Lower lobe of right lung (tissue), 2 donors: ENCODE measurements at places on chromosomes 11 and 22.

DNA sequence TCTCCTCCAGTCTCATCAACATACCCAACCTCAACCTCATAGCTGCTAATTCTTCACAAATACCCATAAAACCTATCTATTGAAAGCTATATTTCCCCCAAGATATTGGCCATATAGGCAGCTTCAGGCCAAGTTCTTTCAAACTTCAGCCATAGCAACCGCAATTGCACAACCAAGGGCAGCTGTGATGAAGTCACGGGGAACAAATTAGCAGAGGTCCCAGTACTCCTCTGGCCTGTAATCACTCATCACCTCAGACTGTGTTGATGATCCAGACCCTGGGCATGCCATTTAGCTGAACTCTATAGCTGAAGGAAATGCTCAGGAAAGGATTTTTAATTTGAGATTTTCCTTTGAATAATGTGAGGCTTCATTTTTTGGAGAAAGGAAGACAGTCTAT is 84.1 kb downstream of the SLC1A2 start:
- DNase-seq: no peak

- no peak for DNase-seq
Observed at GRCh38 chr22:38276166-38276565, 3.4 kb upstream of the TMEM184B start.

GRCh38 chr11:2796091-2796490 is 89.5 kb downstream of the CDKN1C start:
- no peak for DNase-seq

DNA sequence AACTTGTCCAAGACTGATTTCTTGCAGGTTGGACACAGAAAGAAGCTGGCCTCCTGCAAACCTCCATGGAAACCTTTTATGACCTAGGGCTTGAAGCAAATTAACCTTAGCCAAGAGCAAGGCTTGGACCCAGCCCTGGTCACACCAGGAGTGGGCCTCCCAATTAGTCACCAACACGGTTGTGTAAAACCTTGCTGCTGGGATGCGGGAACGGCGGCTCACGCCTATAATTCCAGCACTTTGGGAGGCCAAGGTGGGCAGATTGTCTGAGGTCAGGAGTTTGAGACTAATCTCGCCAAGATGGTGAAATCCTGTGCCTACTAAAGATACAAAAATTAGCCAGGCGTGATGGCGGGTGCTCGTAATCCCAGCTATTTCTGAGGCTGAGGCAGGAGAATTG is 419.9 kb downstream of the AASDHPPT start:
- DNase-seq: no peak

DNA sequence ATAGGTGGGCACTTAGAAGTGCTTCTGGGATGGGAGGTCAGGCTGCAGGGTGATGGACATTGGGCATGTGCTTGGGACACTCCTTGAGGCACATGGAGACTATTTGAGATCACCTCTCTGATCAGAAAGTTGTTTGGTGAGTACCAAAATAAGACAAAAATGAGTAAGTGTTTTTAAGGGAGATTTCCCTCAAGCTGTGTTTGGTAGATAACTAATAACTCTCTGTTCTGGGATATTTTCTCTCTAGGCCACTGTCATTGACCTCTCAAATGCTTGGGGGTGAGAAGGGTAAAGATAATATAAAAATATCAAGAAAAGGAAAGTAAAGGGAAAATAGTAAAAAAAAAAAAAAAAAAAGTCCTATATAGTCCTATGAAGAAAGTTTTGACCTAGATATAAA is 117.8 kb downstream of the TEAD1 start:
- no peak for DNase-seq

DNA sequence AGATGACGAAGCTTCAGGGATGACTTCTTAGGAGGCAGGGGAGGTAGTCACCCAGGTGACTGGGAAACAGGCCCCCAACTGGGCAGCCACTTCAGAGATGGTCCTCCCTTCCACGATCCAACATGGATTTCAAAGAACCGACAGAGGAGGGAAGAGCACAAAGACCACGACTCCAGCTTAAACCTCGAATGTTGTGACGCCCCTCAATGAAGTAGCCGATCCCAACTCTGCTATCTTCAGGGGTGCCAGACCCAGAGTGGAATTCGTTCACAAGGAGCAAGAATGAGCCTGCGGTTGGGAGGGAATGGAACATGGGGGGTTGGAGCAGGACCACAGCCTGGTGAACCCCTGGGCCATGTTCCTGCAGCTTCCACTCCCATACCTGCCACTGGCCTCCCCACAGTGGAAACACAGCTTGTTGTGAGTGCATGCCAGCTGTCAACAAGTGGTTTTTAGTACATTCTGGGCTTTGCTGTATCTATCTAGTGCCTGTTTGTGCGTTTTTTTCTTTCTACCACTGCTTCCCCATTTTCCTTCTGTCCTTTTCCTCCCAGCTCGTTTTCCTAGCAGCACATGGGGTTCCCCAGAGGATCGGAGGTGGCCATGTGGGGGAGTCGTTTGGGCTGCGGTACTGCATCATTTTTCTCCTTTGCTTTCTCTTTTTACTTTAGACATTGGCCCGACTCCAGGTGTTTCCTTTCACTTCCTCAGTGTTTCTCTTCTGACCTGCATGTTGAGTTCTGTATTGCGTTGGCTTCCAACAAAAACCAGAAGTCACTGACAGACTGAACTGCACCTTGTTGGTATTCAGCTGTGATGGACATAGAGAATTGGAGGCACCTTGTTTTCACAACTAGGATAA is 65.8 kb downstream of the MORC2 start:
- no peak for DNase-seq

DNA sequence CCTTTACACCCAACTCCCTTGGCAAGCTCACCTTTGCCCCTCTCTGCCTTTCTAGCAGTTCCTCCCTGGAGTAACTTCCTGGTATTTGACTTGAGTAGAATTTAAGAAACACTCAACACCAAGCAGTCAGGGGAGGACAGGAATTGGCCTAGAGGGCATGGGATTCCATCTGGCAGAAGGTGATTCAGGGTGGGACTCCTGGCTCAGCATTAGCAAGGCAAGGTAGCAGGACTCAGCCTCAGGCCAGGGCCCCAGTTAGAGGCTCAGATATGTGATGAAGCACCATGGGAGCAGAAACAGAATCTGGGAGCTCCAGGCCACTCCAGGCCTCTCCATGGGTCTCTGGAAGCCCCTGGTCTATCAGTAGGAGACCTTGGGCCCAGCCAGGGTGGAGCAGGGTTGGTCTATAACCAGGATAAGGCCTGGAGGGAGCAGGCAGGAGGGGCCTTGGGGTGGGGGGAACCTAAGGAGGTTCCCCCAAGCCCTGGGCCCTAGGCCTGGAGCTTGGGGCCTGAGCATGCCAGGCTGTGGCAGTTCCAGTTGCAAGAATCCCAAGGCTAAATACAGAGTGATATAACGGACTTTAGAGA is 148.2 kb downstream of the PARVA start:
- DNase-seq: no peak

DNA sequence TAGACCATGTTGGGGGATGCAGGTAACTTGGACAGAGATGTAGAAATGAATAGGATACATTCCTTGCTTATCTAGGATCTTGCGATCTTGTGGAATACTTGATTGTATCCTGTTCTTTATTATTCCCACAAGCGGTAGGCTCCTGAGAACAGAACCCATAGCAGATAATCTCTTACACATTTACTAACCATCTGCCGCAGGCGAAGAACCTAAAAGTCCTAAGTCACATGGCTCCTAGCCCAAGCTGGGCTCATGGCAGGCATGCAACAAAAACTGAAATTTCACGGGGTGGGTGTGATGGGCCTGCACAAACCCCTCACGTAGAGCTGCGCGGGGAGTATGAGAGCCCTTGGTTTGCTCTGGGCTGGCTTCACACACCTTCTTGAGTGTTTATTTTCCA is 177.4 kb upstream of the NECTIN1 start:
- DNase-seq: no peak

DNA sequence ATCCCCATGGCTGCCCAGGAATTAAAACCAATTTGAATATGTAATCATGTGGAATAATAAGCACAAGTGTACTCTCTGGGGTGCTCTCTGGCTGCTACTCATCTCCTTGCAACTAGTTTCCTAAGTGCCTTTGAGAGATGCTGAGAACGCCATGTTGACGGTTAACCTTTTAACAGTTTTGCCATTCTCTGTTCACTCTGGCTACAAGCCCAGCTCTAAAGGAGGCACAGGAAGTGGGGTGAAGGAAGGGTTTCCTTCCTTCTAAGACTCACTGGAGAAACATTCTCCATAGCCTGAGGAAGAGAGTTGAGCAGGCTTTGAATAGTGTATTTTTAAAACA is 122.0 kb upstream of the ZC3H12C start:
- DNase-seq: no peak
